ENCODE measurements at places on chromosomes 4 and X. TPM values are rescaled to one million over a fixed set of nuclear protein-coding genes. Genes with fewer than 3 reads are reported as not detected.

Gene CT45A3
- not detected for total RNA-seq

Gene SASH3
- 3.9 TPM for total RNA-seq

Gene GJB1
- total RNA-seq, result not detected

Gene BMP3
- 15.7 TPM for total RNA-seq

Gene HMX1
- not detected for total RNA-seq

Gene TCEANC
- 3.5 TPM for total RNA-seq

Gene SLITRK2
- total RNA-seq, result 0.83 TPM

Gene ESX1
- not detected for total RNA-seq

Gene PIR
- 17.2 TPM for total RNA-seq

Gene AFP
- total RNA-seq, result not detected

Gene ATG4A
- 9.9 TPM for total RNA-seq

DNA sequence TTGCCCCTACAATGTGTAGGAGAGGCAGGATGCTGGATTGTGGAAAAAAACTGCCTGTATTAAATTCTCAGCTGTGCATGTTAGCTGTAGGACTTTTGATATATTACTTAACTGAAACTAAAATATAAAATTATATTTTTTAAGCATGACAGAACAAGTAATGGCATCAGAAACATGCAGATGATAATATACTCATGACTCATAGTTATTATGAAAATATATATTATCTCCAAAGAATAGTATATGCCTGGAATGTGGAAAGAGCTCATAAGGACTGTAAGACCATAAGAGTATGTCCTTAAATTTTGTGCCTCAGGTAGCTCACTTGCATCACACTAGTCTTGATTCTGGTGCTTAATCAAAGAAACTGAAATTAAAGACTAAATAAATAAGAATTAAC, 1100.6 kb downstream of the TECRL start:
- H3K4me1 ChIP-seq, result no peaks in the 10 kb centered on the region
- DNase-seq, result no peak
- no peaks in the 10 kb centered on the region for H3K36me3 ChIP-seq
- H3K27me3 ChIP-seq, result no peaks in the 10 kb centered on the region
- no peak overlapping the region for H3K27ac ChIP-seq
- no peak overlapping the region for H3K4me3 ChIP-seq

DNA sequence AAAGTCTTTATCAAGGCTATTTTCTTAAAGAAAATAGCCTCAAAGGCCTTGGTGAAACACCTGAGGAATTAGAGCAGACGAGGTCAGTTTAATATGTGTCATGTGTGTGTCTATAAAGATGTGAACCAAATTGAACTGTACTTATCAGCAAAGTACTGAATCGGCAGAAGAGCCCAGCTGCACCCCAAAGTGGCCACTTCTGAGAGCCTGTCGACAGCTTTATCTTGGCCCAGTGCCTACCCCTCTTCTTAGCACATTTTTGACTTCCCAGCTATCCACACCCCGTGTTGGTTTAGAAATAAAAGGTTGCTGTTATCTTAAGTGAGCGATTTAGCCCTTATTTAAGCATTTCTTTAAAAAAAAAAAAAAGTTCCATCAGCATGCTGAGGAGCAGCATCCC, 329.7 kb downstream of the FBXW7 start:
- no peaks in the 10 kb centered on the region for H3K4me1 ChIP-seq
- H3K27ac ChIP-seq, result no peak overlapping the region
- no peaks in the 10 kb centered on the region for H3K36me3 ChIP-seq
- H3K27me3 ChIP-seq, result no peaks in the 10 kb centered on the region
- H3K4me3 ChIP-seq, result no peak overlapping the region

- H3K4me3 ChIP-seq, result no peak overlapping the region
- H3K4me1 ChIP-seq, result peaks cover 14% of the 10 kb centered on the region
- no peaks in the 10 kb centered on the region for H3K27me3 ChIP-seq
- peak overlapping the region; percentile 20 for H3K27ac ChIP-seq
- no peak for DNase-seq
Measured at GRCh38 chrX:118528071-118528737, 32.6 kb downstream of the DOCK11 start.

DNA sequence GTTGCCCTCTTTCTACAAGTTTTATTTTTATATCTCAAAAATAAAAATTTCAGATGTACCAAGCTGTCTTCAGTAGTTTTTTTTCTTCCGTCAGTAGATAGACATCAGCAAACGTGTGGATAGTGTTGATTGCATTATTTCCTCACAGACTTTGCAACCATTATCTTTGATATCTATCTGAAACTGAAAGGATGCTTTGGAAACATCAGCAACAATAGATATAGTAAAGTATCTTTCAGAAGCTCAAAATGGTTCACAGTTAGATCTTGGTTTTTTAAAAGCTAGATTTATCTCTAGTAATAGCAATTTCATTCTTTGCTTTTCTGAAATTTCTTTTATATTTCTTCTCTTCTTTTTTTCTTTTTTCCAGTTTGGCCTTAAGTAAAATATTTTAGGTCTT, 246.9 kb upstream of the PCDH7 start:
- DNase-seq, result no peak
- H3K4me1 ChIP-seq, result no peaks in the 10 kb centered on the region
- no peaks in the 10 kb centered on the region for H3K27me3 ChIP-seq
- no peaks in the 10 kb centered on the region for H3K36me3 ChIP-seq

DNA sequence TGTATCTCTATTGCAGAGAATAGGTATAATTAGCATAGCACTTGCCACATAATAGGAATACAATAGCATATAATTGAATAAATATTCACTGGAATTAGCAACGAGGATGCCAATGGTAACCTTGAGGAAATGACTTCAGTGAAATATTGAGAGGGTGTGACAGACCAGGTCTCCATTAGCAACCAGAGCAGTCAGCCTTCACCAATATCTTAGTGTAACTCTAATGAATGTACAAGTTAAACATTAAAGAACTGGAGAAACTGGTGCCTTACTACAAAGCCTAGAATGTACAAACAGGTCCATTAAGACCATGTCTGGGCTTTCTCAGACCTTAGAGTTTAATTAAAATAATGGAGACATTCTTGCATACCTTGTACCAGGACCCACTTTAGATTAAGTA, 143.0 kb downstream of the MAGEB17 start:
- no peak for DNase-seq
- no peaks in the 10 kb centered on the region for H3K36me3 ChIP-seq
- no peaks in the 10 kb centered on the region for H3K27me3 ChIP-seq
- H3K27ac ChIP-seq, result no peak overlapping the region
- H3K4me1 ChIP-seq, result no peaks in the 10 kb centered on the region

- H3K27ac ChIP-seq, result no peak overlapping the region
- H3K4me1 ChIP-seq, result peaks cover 41% of the 10 kb centered on the region
- H3K27me3 ChIP-seq, result no peaks in the 10 kb centered on the region
- H3K4me3 ChIP-seq, result no peak overlapping the region
- no peaks in the 10 kb centered on the region for H3K36me3 ChIP-seq
Measured at GRCh38 chr4:159297091-159297490, 194.2 kb downstream of the RAPGEF2 start.

- H3K27ac ChIP-seq, result no peak overlapping the region
- no peaks in the 10 kb centered on the region for H3K27me3 ChIP-seq
- no peaks in the 10 kb centered on the region for H3K36me3 ChIP-seq
- H3K4me1 ChIP-seq, result no peaks in the 10 kb centered on the region
- no peak overlapping the region for H3K4me3 ChIP-seq
Measured at GRCh38 chrX:6024204-6024603, 204.5 kb downstream of the NLGN4X start.

- H3K27ac ChIP-seq, result no peak overlapping the region
- no peaks in the 10 kb centered on the region for H3K27me3 ChIP-seq
- H3K36me3 ChIP-seq, result no peaks in the 10 kb centered on the region
- H3K4me3 ChIP-seq, result no peak overlapping the region
- H3K4me1 ChIP-seq, result no peaks in the 10 kb centered on the region
- peak; percentile 70 for DNase-seq
Measured at GRCh38 chr4:5143306-5143861, 92.1 kb downstream of the STK32B start.

- DNase-seq, result peak; percentile 60
- H3K27ac ChIP-seq, result no peak overlapping the region
- no peaks in the 10 kb centered on the region for H3K36me3 ChIP-seq
- no peak overlapping the region for H3K4me3 ChIP-seq
Measured at GRCh38 chr4:152258804-152259708, 276.8 kb downstream of the FBXW7 start.

GRCh38 chrX:2536974-2537373, 36.2 kb upstream of the DHRSX start:
- no peaks in the 10 kb centered on the region for H3K27me3 ChIP-seq
- H3K4me3 ChIP-seq, result no peak overlapping the region
- DNase-seq, result no peak
- no peak overlapping the region for H3K27ac ChIP-seq
- no peaks in the 10 kb centered on the region for H3K36me3 ChIP-seq
- H3K4me1 ChIP-seq, result no peaks in the 10 kb centered on the region

DNA sequence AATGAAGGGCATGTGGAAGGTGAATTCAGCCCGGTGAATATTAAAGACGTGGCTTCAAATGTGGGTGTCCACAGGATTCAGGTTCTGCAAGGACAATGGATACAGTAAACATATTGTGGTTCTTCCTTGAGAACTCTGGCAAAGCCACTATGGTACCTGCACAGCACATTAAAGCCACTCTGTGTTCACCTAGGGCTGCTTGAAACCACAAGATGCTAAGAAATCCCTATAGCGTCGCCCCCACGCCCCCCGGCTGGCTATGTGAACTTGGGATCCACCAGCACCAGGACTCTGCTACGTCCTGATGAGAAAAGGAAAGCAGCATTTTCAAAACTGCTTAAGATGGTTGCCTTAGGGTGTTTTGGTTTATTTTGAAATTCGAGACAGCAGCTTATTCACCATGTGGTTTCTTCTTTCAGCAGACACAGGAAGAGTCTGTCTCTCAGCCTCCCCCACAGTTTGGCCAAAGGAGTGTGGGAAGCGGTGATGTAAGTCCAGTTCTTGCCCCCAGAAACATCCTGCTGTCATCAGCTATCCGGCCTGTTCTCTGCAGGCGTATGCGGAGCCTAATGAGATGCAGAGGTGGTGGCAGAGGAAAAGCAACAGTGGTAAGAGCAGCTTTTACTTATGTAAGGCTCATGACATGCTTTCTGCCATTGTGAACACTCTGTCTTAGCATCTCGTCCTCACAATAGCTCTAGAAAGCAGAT, 111.5 kb downstream of the AFAP1 start:
- no peak overlapping the region for H3K4me3 ChIP-seq
- H3K36me3 ChIP-seq, result peaks cover 7% of the 10 kb centered on the region
- peak overlapping the region; percentile 81 for H3K27ac ChIP-seq
- peaks cover 38% of the 10 kb centered on the region for H3K4me1 ChIP-seq
- no peaks in the 10 kb centered on the region for H3K27me3 ChIP-seq
- no peak for DNase-seq

- peaks cover 16% of the 10 kb centered on the region for H3K4me1 ChIP-seq
- H3K36me3 ChIP-seq, result peaks cover 21% of the 10 kb centered on the region
- peak within 1 kb of the TSS; percentile 30 for H3K27ac ChIP-seq
- no peak for DNase-seq
Measured at GRCh38 chrX:48971249-48972219, at the start of gene KCND1. KCND1 (minus strand) TSS chrX:48971844; CDS start chrX:48970271, 1,573 bp downstream.

DNA sequence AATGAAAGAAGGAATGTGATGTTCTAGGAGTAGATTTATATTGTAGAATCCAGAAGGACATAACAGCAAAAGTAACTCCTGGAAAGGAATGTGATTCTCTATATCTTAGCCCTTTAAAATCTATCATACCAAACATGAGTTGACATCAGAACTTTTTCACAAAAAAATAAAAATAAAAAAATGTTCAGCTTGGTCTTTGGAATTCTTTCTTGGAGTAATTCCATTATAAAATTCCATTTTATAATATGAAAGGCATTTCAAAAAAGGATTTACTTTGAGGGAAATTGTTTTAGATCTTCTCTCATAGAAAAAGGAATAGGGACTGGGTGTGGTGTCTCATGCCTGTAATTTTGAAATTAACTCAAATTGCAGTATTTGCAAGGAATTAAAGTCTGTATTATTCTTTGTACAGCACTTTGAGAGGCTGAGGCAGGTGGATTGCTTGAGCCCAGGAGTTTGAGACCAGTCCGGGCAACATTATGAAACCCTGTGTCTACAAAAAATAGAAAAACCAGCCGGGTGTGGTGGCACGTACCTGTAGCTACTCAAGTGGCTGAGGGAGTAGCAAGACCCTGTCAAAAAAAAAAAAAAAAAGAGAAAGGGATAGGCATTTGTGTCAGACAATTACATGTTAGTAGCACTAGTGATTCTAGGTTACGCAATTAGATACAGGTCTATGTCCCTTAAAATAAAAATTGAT, 134.9 kb downstream of the SLC4A4 start:
- no peaks in the 10 kb centered on the region for H3K4me1 ChIP-seq
- H3K4me3 ChIP-seq, result no peak overlapping the region
- no peaks in the 10 kb centered on the region for H3K27me3 ChIP-seq
- peaks cover 5% of the 10 kb centered on the region for H3K36me3 ChIP-seq

- DNase-seq, result no peak
- H3K36me3 ChIP-seq, result no peaks in the 10 kb centered on the region
- H3K27ac ChIP-seq, result no peak overlapping the region
- no peaks in the 10 kb centered on the region for H3K4me1 ChIP-seq
Measured at GRCh38 chr4:159445692-159446091, 342.8 kb downstream of the RAPGEF2 start.

- H3K27me3 ChIP-seq, result no peaks in the 10 kb centered on the region
- H3K36me3 ChIP-seq, result no peaks in the 10 kb centered on the region
- H3K27ac ChIP-seq, result no peak overlapping the region
- H3K4me3 ChIP-seq, result no peak overlapping the region
Measured at GRCh38 chr4:17515445-17516407, 761 bp downstream of the CLRN2 start.

GRCh38 chr4:140637836-140638235, 69.1 kb upstream of the UCP1 start:
- no peak overlapping the region for H3K4me3 ChIP-seq
- no peaks in the 10 kb centered on the region for H3K27me3 ChIP-seq
- peaks cover 4% of the 10 kb centered on the region for H3K4me1 ChIP-seq
- no peak overlapping the region for H3K27ac ChIP-seq
- no peak for DNase-seq

DNA sequence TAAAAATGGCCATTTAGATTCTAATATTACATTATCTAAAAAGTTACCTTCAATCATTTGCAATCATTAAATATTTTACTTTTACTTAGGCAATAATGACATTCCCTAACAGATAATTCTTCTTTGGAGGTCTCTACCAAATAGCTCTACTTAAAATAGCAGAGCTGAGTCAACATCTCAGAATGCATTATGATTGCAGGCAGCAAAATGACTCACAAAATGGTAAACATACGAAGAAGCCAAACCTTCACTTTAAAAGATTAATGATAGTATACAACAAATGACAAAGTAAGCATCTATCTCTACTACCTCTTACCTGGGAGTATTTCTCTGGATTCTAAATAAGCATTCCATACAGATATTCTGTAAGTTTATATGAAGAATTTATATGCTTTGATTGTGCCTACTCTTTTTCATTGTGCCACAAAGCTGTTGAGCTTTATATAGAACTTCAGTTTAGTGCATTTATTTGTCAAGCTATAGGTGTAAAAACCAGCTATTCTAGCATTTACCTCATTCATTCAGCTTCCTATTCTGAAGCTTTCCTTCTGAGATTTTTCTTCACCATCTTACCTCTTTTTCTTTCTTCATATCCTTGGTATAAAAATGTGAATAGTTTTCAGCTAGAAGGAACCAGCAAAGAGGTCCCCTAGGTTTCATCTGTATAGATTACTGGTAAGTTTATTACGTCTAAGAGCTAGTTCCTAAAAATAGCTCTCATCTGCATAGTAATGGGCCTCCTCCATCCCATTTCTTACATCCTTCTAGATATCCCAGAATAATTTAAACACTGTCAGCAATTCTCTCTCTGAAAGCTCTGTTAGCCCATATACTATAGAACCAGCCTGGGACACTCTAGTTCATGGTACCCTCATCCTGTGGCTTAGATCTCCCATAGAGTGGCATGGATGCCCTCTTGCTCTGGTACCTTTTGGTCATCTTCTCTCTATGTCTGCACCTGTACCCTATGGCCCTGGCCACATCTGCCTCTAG, 17.2 kb upstream of the SPCS3 start:
- no peak overlapping the region for H3K27ac ChIP-seq
- no peaks in the 10 kb centered on the region for H3K4me1 ChIP-seq
- DNase-seq, result no peak
- H3K27me3 ChIP-seq, result no peaks in the 10 kb centered on the region
- H3K36me3 ChIP-seq, result no peaks in the 10 kb centered on the region

Data from esophagus muscularis mucosa (tissue), 4 donors.